ENCODE measurements at places on chromosomes 6 and 20. TPM values are rescaled to one million over a fixed set of nuclear protein-coding genes. Genes with fewer than 3 reads are reported as not detected.

NKX2-2 gene
- not detected for total RNA-seq

FAM83D gene
- total RNA-seq: 80.7 TPM

AGER gene
- total RNA-seq: 1.3 TPM

TPD52L1 gene
- total RNA-seq: 56.8 TPM

TREM1 gene
- 0.32 TPM for total RNA-seq

ELOVL2 gene
- 6.8 TPM for total RNA-seq

TMEM217 gene
- total RNA-seq: 0.60 TPM

OPRL1 gene
- 0.72 TPM for total RNA-seq

PGK2 gene
- total RNA-seq: not detected

LPA gene
- 0.07 TPM for total RNA-seq

MOXD1 gene
- 1.9 TPM for total RNA-seq

KCNB1 gene
- 4.3 TPM for total RNA-seq

TMC2 gene
- not detected for total RNA-seq

ATXN1 gene
- 2.7 TPM for total RNA-seq

DSN1 gene
- total RNA-seq: 24.5 TPM

E2F1 gene
- total RNA-seq: 21.9 TPM

CNBD2 gene
- 5.6 TPM for total RNA-seq

DDR1 gene
- total RNA-seq: 52.0 TPM

SLC24A3 gene
- total RNA-seq: not detected

DYNLT2 gene
- 0.44 TPM for total RNA-seq

GSTA4 gene
- total RNA-seq: 8.4 TPM

LRRC73 gene
- total RNA-seq: 0.88 TPM

CRISP3 gene
- not detected for total RNA-seq

DEFB118 gene
- not detected for total RNA-seq

CLPSL2 gene
- 2.0 TPM for total RNA-seq

PAX1 gene
- total RNA-seq: not detected

NT5E gene
- 31.0 TPM for total RNA-seq

SLC52A3 gene
- total RNA-seq: 0.38 TPM

TFAP2A gene
- total RNA-seq: 11.9 TPM

BCL2L1 gene
- 270 TPM for total RNA-seq

HLA-DPA1 gene
- not detected for total RNA-seq

VIP gene
- total RNA-seq: not detected

RAB44 gene
- 0.03 TPM for total RNA-seq

FRK gene
- 2.4 TPM for total RNA-seq

IL17F gene
- total RNA-seq: not detected

CRNKL1 gene
- total RNA-seq: 22.8 TPM

COQ3 gene
- 10.1 TPM for total RNA-seq

MCHR2 gene
- total RNA-seq: not detected

RNF144B gene
- total RNA-seq: 0.31 TPM

CNR1 gene
- total RNA-seq: 0.46 TPM

SIRPD gene
- not detected for total RNA-seq

METTL24 gene
- not detected for total RNA-seq

PBOV1 gene
- total RNA-seq: not detected

PCK1 gene
- total RNA-seq: 0.30 TPM

MRAP2 gene
- 2.0 TPM for total RNA-seq

SGK2 gene
- 9.9 TPM for total RNA-seq

NHSL1 gene
- 4.7 TPM for total RNA-seq

DNMT3B gene
- 5.2 TPM for total RNA-seq

SRSF12 gene
- total RNA-seq: 2.4 TPM

HLA-DRB1 gene
- not detected for total RNA-seq

MDFI gene
- total RNA-seq: 0.46 TPM

RSPH9 gene
- 0.27 TPM for total RNA-seq

SSTR4 gene
- 0.12 TPM for total RNA-seq

ERVFRD-1 gene
- not detected for total RNA-seq

CFAP61 gene
- 0.40 TPM for total RNA-seq

TRIM10 gene
- total RNA-seq: not detected

NINL gene
- total RNA-seq: 16.1 TPM

MEI4 gene
- not detected for total RNA-seq
